ENCODE measurements at places on chromosomes 3 and 15. TPM values are rescaled to one million over a fixed set of nuclear protein-coding genes. Genes with fewer than 3 reads are reported as not detected.

Gene SLC2A2
- polyA plus RNA-seq: 1.7 TPM

Gene CPB1
- 1.4 TPM for polyA plus RNA-seq

Gene ACTRT3
- polyA plus RNA-seq: 3.9 TPM

Gene IREB2
- polyA plus RNA-seq: 49.6 TPM

Gene IGF2BP2
- polyA plus RNA-seq: 49.3 TPM

Gene PAK2
- not detected for polyA plus RNA-seq

Gene C3orf18
- 21.5 TPM for polyA plus RNA-seq

Gene SLC51B
- 1.5 TPM for polyA plus RNA-seq

Gene GLDN
- polyA plus RNA-seq: 0.71 TPM

Gene PLSCR5
- not detected for polyA plus RNA-seq

Gene KNL1
- polyA plus RNA-seq: 13.0 TPM

Gene SPG11
- polyA plus RNA-seq: 55.8 TPM

GRCh38 chr3:46614431-46614830, 2.1 kb downstream of the FAM240A start:
- DNase-seq: no peak

DNA sequence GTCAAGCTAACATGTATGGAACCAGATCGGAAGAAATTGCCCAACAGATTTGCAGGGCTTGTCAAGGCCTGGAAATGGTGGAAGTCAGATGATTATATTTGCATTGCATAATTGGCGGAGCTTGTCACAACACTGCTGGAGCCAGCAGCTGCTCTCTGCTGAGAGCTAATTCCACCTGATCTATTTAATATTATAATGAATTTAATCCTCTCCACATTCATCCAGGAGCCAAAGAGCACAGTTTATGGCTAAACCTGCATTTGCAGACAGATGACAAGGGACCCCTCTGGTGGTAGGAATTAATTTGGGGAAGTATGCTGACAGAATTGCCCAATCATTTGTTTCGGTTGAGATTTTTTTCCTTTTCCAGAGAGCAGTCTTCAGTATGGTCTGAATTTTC, 730.2 kb downstream of the TUSC7 start:
- peak; percentile 9 for DNase-seq

GRCh38 chr3:29406291-29406832, 125.5 kb downstream of the RBMS3 start:
- no peak for DNase-seq

DNA sequence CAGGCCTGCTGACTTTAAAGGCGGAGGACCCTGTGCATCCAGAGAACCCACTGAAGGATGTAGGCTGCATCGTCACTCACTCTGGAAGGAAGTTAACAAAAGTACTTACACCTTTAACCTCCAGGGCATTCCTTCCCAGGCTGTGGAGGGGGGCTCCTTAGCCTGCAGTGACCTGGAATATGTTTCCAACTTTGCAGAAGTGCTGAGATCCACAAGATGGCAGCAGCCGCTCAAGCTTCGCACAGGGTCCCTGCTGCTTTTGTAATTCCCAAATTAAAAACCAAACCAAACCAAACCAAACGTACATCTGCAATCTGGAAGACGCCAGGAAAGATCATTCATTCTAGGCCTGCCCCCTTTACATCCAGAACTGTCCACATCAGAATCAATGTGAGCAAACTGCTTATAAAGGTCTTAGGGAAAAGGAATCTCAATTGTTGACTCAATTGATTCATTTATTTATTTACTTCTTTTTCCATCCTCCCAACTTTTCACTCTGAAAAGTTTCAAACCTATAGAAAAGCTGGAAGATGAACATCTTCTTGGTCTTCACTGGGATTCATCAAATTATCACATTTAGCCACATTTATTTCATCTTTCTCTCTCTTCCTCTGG, 70.5 kb upstream of the KLHL25 start:
- DNase-seq: peak; percentile 61

DNA sequence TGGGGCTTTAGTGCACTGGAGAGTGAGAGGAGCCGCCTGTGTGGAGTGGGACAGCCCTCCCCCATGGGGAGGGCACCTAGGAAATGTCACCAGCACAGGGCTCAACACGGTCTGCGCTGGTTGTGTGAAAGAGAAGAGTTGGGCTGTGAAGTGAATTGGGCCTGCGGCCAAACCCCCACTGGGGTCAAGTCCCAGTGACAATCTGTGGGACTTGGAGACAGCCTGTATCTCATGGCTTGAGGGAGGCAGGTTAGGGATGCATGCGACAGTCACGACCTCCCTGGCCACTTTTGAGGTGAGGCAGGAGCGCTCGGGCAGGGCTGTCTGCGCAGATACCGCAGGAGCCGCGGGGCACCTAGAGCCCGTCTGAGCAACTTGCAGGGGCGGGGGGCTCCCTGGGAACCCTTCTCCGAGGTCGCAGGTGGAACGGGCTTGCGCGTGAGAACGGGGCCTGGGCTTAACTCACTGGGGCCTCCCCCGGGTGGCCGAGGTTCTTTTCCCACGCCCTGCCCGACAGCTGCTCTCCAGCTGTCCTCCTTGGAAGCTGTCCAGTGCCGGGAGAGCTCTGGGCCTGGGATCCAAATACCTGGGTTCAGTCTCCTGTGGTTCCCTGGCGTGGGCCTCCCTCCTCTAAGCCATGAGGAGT, 77.4 kb downstream of the SNRK start:
- DNase-seq: peak; percentile 63

- DNase-seq: no peak
These were observed 262.5 kb upstream of the TGFBR2 start for GRCh38 chr3:30343861-30344260.

GRCh38 chr3:124281453-124282316, 289.8 kb upstream of the ROPN1 start:
- DNase-seq: no peak

DNA sequence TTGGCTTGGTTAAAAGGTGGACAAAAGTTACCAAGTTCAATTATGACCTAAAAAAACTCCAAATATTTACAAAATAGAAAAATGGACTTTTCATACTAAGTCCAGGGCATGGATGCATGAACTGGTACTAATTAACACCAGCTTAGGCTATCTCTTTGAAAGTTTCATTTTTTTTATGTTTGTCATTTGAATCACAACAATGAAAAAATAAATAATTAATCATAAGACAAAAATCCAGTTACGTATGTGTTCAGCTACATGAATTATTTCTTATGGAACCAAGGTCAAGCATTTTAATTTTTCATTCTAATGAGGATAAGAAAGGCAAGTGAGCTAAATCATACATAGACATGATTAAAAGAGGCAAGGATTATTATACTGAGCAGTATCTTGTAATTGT, 23.7 kb upstream of the STRIT1 start:
- no peak for DNase-seq

GRCh38 chr3:189502676-189503257, 128.4 kb upstream of the TP63 start:
- no peak for DNase-seq

GRCh38 chr3:64575211-64575844, 112.5 kb downstream of the ADAMTS9 start:
- DNase-seq: no peak

DNA sequence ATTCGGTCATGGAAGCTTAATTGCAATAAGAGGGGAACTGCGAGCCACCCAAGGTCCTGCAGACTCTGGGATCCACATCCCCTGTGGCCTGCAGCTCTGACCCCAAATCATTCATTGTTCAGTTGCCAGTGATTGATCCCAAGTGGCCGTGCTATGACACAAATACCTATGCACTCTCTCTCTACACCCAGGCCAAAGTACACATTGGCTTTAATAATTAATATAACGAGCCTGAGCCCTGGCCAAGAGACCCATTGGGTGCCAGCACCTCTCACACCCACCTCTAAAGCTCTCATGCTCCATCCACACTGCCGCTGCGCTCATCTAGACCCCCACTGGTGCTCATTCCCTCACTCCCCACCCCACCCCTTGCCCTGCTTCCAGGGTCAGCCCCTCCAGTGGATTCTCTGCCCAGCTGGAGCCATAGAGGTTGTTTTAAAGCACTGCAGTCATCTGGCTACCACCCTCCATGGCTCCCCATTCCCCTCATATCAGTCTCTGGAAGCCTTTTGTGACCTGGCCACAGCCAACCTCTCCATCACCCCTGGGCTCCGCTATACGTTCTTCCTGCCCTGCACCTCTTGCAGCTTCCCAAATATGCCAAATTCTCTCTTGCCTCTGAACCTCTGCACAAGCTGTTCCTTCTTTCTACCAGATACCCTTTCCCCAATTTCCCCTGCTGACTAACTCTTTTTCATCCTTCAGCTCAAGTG, 37.7 kb upstream of the SLC6A6 start:
- DNase-seq: no peak

- no peak for DNase-seq
These were observed 89.6 kb downstream of the TM4SF4 start for GRCh38 chr3:149564079-149564478.

- DNase-seq: no peak
These were observed 25.5 kb downstream of the FAM174B start for GRCh38 chr15:92629975-92630626.

GRCh38 chr15:84824260-84825007, 7.3 kb downstream of the ALPK3 start:
- peak; percentile 94 for DNase-seq

DNA sequence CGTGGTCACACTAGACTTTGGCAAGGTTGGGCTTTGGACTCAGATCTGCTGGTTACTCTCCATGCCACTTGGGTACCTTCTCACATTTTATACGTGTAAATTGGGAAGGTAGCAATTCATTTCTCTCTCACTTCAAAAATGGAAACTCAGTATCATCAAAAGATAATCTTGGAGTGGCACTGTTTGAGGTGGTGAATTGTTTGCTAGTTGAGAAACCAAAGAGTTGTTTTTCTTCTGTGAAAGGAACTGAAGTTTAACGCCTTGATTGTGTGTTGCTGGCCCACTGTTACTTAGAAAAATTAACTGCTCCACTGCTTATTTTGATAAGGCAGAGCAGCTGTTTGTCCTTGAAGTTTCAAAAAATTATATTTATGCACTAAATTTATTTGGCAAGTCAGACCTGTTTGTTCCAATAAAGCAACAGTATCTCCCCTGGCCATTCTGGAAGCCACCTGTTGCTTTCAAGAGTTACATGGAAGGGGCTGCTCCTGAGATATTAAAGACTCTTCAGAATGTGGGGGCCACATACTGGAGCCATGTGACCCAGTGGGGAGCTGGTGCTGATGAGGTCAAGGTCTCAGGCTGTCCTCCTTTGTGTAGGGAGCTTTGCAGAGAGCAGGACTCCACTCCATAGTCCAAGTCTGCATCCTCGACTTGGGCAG, 16.2 kb downstream of the PLCL2 start:
- DNase-seq: no peak

- DNase-seq: no peak
These were observed 61.6 kb downstream of the NEK10 start for GRCh38 chr3:27307566-27307965.

- no peak for DNase-seq
These were observed 137.1 kb downstream of the CD47 start for GRCh38 chr3:107953722-107954121.

- no peak for DNase-seq
These were observed 86.0 kb upstream of the ALDH1L1 start for GRCh38 chr3:126266291-126266840.

DNA sequence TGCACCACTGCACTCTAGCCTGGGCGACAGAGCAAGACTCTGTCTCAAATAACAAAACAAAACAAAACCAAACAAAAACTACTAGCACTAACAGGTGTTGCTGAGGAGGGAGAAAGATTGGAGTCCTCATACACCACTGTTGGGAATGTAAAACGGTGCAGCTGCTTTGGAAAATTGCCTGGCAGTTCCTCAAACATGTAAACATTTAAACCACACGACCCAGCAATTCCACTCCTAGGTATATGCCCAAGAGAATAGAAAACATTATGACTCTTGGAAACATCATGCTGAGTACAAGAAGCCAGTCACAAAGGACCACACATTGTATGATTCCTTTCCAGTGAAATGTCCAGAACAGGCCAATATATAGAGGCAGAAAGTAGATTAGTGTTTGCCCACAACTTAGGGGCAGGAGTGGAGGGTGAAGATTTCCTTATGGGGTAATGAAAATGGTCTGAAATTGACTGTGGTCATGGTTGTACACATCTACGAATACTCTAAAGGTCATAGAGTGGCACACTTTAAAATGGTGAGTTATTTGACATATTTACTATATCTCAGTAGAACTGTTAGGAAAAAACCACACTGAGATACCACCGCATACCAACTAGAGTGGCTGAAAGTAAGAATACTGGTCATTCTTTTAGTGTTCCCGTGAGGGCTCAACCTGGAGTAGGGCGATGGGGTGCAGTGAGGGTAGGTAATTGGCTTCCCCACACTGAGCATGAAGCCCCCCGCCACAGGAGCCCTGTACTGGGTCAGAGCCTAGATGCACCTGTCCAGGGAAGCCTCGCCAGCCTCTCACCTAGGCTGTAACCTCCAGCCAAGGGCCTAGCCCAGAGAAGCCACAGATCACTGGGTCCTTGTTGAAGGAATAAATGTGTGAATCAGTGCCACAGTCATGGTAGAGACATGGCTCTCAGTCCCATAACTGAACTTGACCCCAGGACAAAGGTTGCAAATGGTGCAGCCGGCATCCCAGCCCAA, 131.1 kb downstream of the NUP210 start:
- no peak for DNase-seq

DNA sequence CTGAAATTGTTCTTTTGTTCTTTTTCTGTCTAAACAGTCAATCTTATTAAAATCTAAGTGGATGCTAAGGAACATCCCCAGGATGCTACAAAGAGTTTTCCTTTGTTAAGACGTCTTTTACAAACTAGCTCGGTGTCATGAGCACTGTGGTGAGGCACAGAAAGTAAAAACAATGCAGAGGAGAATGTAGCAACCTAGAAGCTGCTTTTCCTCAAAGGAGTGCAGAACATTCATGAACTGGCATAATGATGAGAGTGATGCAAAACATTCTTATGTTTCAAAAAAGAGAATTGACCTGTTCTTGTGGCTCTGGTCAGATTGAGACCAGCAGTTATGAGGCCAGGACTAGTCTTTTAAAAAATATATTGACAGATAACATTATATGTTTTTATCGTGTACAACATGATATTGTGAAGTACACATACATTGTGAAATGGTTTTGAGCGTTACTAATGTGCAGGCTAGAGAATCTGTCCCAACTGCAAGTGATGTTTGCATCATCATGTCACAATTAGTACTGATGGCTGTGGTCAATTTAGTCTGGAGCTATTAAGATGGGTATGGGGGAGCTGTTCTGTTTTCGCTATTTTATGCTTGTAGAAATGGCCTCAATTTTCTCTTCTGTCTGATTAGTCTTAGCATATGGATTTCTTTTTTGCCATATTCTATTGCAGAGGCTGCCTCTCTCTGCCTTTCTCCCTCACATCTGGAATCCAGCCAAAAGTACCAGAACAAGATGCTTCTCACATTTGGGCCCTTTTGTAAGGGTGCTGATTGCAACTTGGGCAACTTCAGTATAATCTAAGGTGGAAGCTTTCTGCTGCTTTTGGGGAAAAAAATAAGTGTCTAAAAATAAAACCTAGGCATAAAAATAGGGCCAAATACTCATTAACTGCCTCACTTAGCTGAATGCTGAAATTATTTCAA, 50.2 kb downstream of the HHLA2 start:
- DNase-seq: no peak

- no peak for DNase-seq
These were observed 217.3 kb downstream of the TP63 start for GRCh38 chr3:189848395-189849040.

GRCh38 chr15:35182841-35183479, 97.9 kb upstream of the NANOGP8 start:
- no peak for DNase-seq

Measured in muscle of arm (tissue), 14 donors.